ENCODE measurements at places on chromosomes 12 and 14. TPM values are rescaled to one million over a fixed set of nuclear protein-coding genes. Genes with fewer than 3 reads are reported as not detected.
A peak's percentile ranks its signal among the peaks of the same experiment; 100 is the strongest.

DNA sequence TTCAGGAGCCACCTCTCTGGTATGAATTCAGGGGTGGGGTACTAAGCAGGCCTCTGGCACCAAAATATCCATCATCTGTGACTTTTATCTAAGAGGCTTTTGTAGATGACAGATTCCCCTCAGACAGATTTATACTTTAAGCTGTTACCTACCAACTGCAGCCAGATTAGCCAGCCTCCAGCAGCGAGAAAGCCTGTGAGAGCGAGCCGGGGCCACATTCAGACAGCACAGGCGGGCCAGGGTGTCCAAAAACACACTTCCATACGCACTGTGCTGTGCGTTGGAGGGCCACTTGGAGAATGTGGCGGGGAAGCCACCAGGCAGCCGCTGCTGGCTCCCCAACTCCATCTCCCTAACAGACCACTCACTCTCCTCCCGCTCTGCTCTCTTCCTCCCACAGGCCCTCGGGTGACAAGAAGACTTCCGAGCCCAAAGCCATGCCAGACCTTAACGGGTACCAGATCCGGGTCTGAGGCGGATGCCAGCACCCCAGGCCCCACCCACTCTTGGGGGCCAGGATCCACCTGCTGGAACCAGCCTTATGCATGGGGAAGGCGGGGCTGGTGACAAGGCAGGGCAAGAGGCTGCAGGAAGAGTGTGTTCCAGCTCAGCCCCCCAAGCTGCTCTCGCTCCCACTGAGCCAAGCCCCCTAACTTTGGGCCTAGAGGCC, 17.4 kb downstream of the VASH1 start:
- no peak for DNase-seq

GRCh38 chr12:51953089-51953488, 1.6 kb downstream of the ACVR1B start:
- no peak for DNase-seq

- no peak for DNase-seq
Measured at GRCh38 chr14:36192530-36192929, 16.0 kb upstream of the PTCSC3 start.

Gene RAB15
- 20.3 TPM for total RNA-seq

DNA sequence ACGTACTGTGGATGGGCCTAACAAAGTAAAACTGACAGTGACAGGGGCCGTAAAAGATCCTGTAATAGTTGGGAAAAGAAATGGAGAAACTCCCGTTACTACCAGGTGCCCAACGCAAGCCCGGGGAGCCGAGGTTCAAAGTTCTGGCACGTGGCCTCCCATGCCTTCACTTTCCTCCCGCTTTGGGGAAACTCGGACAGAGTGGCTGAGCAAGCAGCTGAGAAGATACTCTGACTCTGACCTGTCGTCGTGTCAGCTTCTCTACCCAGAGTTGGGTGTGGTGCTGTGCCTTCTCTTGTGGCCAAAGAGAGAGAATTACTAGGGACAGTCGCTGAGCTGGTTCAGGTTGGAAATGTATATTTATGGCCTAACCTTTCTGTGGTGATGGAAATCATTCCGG, 1.7 kb downstream of the B4GALNT3 start:
- DNase-seq: no peak

DNA sequence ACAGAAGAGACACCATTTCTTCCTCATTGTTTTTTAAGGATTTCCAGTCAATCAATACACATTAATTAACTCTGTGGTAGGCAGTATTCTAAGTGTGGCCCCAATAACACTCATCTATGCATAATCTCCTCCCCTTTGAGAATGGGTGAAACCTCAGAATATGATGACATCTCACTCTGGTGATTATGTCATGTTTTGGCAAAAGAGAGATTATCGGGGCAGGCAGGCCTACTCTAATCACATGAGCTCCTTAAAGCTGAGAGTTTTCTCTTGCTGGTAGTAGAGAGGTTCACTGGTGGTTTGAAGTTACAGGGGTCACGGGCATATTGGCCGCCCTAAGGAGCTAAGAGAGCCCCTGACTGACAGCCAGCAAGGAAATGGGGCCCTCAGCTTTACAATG, 7.1 kb upstream of the LGMN start:
- DNase-seq: no peak

- DNase-seq: no peak
Measured at GRCh38 chr14:88089445-88089844, 84.5 kb downstream of the GPR65 start.

DNA sequence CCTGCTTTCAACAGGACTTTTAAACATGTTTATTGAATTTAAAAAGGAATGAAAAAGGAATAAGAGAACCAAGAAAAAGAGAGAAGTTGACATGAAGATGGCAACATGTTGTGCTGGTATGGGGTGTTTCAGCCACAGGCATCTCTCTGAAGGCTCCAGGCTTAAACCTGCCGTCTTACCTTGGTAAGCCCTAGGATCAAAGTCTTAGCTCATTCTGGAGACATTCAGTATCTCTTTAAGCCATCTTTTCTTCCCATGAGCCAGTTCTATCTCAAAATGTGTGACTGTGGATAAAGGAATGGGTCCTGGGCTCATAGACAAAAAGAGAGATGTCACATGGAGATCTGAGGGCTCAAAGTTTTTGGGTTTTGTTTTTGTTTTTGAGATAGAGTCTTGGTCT, 1.6 kb upstream of the TFCP2 start:
- DNase-seq: no peak

- no peak for DNase-seq
Measured at GRCh38 chr14:29102266-29102665, 335.7 kb downstream of the FOXG1 start.

Gene MYF5
- total RNA-seq: not detected

Gene FOXN3
- total RNA-seq: 100 TPM

GRCh38 chr14:63760014-63760413, 32.1 kb upstream of the SGPP1 start:
- DNase-seq: no peak

Gene POTEG
- not detected for total RNA-seq

Gene GIT2
- total RNA-seq: 61.0 TPM

Gene OS9
- 192 TPM for total RNA-seq

DNA sequence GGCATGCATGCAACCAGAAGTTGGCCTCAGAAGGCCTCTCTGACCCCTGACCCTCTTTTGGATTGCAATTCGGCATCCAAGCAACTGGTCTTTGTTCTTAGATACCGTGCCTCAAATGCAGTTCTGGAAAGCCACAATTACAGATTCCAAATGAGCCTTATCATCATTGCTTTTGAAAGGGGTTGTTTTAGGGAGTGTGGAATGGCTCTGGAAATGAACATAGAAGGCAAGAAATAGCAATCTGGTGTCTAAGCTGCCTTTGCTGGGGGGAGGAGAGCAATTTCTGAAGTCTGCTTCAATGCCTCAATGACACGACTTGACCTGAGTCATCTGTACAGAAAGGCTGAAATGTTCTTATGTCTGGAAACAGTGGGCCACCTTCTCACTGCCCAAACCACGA, 250.1 kb downstream of the NUAK1 start:
- no peak for DNase-seq

DNA sequence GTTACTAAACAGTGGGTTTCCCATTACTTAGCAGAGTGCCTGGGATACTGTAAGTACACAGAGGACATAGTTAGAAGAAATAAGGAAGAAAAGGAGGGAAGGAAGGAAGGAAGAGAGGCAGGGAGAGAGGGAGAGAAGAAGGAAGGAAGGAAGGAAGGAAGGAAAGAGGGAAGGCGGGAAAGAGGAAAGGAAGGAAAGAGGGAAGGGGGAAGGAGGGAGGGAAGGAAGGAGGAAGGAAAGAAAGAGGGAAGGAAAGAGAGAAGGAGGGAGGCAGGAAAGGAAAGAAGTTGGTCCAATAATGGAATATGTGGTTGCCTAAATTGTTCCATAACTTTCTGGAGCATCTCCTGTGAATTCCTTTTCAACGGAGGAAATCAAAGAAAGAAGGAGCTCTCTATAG, 1230.4 kb downstream of the AACS start:
- DNase-seq: no peak

Gene ABHD4
- total RNA-seq: 22.2 TPM

GRCh38 chr14:45757655-45758054, 504.7 kb upstream of the MIS18BP1 start:
- no peak for DNase-seq

DNA sequence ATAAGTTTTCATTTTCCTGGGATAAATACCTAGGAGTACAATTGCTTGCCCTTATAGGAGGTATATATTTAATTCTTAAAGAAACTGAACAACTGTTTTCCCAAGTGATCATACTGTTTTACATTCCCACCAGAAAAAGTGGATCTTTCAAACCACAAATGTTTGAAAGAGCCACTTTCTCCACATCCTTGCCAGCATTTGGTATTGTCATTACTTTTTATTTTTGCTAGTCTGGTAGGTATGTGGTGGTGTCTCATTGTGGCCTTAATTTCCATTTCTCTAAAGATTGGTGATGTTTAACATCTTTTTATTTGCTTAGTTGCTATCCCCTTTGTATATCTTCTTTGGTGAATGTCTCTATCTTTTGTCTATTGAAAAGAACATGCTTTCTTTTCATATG, 50.6 kb downstream of the CCDC91 start:
- no peak for DNase-seq

Gene OLR1
- 0.55 TPM for total RNA-seq

DNA sequence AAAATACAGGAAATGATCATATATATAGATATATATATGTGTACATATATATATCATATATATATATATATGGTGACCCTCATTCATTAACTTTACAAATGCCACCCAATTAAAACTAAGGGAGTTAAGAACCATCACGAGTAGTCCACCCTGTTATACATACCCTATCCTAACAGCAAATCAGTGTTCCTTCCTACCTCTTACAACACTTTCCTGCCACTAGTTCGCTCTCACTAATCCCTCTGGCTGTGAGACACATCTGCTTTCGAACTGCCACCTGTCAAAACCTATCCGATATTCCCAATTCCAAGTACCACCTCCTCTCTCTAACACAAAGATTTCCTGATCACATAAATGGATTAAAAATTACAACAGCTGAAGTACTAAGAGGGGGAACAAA, 100.5 kb downstream of the EEA1 start:
- DNase-seq: no peak

- no peak for DNase-seq
Measured at GRCh38 chr14:55302367-55303124, 31.3 kb downstream of the FBXO34 start.

- DNase-seq: no peak
Measured at GRCh38 chr14:94775091-94775870, 5.4 kb upstream of the GSC start.

Gene WNT5B
- total RNA-seq: 22.3 TPM

DNA sequence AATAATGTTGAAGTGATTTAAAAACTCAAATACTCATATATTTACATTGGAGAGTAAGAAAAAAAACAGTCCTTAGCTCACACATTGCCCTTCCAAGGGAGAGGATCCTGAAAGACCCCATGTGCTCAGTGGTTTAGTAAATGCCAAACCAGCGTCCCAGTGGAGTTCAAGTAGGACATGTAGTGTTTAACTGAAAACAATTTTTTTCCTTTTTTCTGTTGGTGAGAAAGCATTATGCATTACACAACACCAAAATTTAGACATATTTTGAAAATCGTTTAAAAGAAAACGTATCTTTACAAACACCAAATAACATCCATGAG, 33.6 kb downstream of the UBR7 start:
- DNase-seq: no peak

Gene GPR68
- not detected for total RNA-seq

Gene NYNRIN
- total RNA-seq: 2.9 TPM

DNA sequence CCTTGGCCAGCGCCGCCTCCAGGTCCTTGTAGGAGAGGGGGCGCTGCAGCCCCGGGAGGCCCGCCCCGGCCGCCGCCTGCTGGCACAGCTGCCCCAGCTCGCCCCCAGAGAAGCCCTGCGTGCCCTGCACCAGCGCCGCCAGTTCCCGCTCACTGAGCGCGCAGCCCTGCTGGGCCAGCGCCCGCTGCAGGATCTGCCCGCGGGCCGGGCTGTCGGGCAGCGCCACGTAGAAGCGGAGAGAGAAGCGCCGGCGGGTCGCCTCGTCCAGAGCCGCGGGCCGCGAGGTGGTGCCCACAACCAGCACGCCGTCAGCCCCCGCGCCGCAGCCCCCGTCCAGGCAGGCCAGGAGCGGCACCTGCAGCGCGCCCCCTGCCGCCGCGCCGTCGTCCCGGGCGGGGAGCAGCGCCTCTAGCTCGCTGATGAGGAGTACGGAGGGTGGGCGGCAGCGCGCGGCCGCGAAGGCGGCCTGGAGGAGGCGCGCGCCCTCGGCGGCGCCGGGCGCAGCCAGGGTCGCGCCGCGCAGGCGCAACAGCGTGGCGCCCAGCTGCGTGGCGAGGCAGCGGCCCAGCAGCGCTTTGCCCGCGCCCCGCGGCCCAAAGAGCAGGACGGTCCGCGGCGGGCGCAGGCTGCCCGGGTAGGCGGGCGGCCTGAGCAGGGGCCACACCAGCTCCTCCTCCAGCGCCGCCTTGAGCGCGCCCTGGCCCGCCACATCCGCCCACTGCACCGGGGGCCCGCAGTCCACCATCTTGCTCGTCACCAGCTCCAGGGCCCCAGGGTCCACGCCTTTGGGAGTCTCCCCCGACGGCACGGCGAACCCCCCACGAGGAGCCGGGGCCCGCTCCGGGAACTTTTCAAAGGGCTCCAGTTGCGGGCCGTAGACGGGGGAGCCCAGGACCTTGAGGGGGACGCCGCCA, 27.7 kb downstream of the FIGNL2 start:
- DNase-seq: peak; percentile 60

Gene YBX3
- 523 TPM for total RNA-seq

GRCh38 chr12:15323480-15323879, 1.2 kb downstream of the PTPRO start:
- DNase-seq: no peak

Gene CD9
- 293 TPM for total RNA-seq

DNA sequence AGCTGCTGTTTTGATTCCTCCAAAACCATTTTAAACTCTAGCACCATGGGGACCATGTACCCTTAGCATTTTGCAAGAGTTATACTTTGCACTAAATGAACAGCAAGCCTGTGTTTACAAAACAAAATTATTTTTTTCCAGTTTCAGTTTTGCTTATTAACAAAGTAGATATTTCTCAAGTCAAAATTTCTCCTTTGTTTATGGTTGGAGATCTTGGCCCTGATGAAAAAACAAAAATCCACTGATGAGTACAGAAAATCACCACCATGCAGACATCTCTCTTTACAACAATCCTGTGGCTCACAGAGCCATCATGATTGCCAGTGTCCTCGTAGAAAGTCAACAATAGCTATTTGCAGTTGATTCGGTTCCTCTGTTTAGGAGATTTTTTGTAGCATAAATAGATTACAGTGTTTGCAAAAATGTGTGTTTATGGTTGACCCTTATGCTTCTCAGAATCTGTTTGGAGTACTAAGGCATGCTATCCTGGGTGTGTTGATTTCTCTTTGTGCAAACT, 201.1 kb upstream of the NUDT4 start:
- no peak for DNase-seq

Gene KRT7
- total RNA-seq: not detected

- DNase-seq: peak; percentile 83
Measured at GRCh38 chr12:111773801-111774551, 7.2 kb downstream of the ALDH2 start.

GRCh38 chr12:31308116-31308515, 17.8 kb downstream of the SINHCAF start:
- no peak for DNase-seq

Gene RFLNA
- 78.6 TPM for total RNA-seq

- no peak for DNase-seq
Measured at GRCh38 chr12:30967026-30967425, 40.5 kb downstream of the TSPAN11 start.

Gene LRP1-AS
- total RNA-seq: not detected

GRCh38 chr12:33439587-33440011, at the start of gene SYT10:
Gene SYT10 (minus strand): TSS chr12:33439819. CDS start chr12:33439522, 297 bp downstream.
- no peak for DNase-seq

Gene CTSG
- 7.5 TPM for total RNA-seq

Gene KRT73
- total RNA-seq: not detected

Gene FAM181A
- total RNA-seq: not detected

Gene VRTN
- not detected for total RNA-seq

GRCh38 chr12:124914392-124915238, at the start of gene UBC:
Gene UBC (minus strand): TSS chr12:124914650. CDS start chr12:124913771, 879 bp downstream.
- peak; percentile 93 for DNase-seq
